ENCODE measurements at places on chromosomes 6 and 20.

DNA sequence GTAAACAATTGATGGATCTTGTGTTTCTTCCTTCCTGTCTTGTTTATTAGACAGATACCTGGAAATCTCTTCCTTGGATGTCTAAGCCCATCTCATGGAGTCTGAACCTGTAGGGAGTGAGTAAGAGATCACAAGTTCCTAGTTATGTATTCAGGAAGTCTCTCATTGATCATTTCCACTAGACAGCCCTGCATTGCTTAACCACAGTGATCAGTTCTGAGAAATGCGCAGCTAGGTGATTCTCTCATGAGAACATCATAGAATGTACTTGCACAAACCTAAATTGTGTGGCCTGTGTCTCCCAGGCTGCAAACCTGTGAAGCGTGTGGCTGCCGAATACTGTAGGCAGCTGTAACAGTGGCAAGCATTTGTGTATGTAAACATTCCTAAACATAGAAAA lies 39.1 kb downstream of the FAM120B start:
- no peak for DNase-seq

DNA sequence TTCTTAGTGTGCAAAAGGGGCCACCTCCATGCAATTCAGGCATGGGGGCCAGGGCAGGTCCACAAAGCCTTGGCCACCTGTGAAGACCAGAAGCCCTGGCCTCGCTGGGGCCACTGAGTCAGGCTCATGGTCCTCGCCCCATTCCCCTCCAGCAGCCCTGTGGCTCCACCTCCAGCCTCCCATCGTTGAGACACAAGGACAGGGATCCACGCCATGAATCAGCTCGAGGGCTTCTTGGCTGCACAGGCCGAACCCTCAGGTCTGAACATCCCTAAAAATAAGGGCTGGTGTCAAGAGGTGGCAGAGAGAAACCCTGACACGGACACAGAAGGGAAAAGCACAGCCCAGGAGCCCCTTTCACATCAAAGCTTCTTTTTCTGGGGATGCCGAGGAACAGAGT lies 68.6 kb upstream of the QKI start:
- no peak for DNase-seq

DNA sequence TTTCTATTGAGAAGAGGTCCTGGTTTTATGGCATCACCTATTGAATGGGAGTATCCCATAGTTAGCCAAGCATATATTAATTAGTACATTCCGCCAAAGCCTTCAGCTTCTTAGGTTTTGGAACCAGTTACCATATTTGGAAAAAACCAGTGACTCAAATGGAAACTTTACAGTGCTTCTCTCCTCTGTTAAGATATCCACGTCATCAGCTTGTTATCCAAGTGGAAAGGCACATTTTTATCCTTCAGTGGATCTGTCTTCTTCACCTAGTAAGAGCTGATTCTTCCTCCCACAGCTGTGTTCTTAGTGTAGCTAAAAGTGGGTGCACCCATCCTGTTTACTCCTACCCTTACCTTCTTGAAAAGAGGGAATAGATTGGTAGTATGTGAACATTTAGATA lies 34.5 kb downstream of the TPD52L1 start:
- DNase-seq: no peak

DNA sequence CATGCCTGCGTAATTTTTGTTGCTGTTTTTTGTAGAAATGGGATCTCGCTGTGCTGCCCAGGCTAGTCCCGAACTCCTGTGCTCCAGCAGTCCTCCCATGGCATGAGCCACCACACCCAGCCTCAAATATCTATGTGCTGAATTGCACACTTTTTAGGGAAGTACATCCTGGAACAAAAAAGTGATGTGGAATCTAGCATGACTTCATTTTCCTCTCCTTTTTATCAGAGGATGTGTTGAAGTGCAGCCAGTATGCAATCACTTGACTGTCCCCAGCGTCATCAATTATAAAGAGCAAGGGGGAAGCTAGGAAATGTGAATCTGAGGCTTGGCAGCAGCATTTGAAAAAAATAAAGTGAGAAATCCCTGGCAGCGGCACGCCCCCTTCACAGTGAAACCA lies 6.4 kb upstream of the EXOC2 start:
- DNase-seq: no peak

DNA sequence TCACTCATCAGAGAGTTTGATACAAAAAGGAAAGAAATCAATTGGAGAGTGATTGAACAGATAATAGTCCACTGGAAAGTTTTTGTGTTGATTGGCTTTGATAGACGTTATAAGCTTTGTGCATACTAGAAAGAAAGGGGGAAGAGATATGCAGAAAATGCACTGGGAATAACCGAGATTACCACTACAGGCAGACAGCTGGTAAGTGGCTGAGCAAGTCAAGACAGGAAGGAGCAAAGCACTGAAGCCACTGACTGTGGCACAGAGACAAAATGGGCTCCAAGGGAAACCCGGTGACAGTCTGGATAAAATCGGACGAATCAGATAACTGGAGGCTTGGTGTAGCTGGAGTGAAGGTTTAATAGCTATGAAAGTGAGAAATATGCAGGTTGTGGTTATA lies 209.0 kb downstream of the SIM1 start:
- DNase-seq: no peak

- DNase-seq: no peak
Measured at GRCh38 chr6:79079561-79080041, 1.5 kb upstream of the PHIP start.

- DNase-seq: no peak
Measured at GRCh38 chr6:149628875-149629510, 19.5 kb downstream of the KATNA1 start.

DNA sequence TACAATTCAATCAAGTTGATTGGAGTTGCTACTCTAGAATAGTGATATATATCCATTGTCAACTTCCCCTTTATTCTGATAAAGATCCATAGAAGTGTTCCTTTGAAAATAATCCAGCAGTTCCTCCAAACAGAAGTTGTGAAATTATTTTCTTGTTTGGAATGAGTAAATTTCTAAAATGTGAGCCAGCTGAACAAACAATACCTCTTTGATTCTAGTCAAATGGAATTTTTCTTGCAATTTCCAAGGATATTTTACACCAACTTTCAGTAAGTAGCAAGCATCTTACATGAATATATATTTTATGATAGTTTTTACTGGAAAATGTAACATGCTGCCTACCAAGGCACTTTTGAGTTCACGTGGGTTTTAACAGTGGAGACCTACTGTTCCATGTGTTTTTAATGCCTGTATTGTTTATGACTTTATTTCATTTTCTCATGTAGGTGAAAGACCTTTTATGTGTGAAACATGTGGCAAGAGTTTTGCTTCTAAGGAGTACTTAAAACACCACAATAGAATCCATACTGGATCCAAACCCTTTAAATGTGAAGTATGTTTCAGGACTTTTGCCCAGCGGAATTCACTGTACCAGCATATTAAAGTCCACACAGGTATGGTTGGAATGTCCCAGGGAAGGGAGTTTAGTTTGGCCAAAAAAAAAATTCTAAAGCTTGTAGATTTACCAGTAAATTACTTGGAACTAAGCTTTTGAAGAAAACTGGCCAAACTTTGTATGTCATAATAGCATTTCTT lies 6.5 kb downstream of the GZF1 start:
- no peak for DNase-seq

DNA sequence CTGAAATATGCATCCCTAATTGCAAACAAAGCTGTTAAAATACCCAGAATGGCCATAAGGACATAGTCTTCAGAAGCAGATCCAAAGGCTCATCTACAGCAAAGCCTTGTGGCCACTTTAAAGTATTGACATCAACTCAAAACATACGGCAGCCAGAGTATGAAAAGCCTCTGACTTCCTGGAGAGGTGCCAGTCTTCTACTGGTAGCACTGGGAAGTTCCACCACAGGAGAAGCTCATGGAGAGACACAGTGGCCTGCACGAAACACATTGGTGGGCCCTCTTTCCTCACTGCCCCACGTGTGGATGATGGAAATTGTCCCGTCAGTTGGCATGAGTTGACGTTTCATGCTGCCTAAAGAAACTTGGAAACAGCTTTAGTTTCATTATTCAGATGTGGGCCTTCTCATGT lies 202.6 kb upstream of the HEY2 start:
- peak; percentile 30 for DNase-seq

- DNase-seq: no peak
Measured at GRCh38 chr6:144335311-144335861, 50.3 kb downstream of the UTRN start.

GRCh38 chr6:41255638-41256246 lies 27.6 kb downstream of the TREML4 start:
- no peak for DNase-seq

DNA sequence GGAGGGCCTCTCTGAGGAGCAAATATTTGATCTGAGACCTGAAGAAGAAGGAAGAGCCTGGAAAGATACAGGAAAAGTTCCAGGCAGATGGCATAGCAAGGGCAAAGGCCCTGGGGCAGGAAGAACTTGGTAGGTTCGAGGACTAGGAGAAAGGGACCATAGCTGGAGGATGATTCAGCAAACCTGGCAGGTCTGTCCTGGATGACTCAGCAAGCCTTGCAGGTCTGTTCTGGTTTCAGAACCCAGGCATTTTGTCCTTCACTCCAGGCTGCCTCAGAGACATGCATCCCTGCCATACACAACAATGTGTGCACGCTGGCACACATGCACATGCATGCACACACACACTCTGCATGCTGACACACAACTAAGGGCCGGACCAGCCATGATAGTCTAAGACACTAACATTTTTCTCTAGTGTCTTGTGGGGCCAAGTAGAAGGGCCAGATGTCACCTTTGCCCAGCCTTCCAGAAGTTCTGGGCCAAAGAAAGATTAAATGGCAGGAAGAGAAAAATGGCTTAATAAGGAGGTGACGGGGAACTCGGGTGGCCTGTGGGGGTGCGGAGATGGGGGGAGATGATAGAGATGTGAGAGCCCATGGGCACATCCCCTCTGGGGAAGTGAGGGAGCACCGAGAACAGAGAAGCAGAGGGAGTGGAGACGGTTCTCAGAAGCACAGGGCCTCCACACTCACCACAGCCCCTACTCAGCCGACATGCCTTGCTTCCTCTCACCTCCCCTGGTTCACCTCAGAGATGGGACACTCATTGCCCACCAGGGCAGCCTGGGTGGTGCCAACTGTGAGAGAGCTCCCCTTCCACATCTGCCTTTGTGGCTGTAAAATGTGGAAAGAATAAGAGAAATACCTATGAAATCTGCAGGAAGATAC lies 15.4 kb upstream of the TRIB3 start:
- no peak for DNase-seq

DNA sequence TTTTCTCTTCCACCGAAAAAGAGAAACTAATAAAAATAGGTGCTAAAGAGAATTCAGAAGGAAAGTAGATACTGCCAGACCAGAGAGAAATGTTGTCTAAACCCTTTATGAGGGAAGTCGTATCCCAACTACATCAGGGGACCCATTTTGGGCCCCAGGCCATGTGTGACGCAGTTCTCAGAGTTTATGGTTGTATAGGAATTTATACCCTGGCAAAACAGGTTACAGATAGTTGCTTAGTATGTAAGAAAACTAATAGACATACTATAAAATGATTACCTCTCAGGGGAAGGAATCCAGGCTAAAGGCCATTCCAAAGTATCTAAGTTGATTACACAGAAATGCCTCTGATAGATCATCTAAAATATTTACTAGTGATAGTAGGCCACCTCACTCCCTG lies 28.6 kb upstream of the SLC52A3 start:
- DNase-seq: no peak

GRCh38 chr6:870096-870495 lies 177.2 kb upstream of the EXOC2 start:
- no peak for DNase-seq

DNA sequence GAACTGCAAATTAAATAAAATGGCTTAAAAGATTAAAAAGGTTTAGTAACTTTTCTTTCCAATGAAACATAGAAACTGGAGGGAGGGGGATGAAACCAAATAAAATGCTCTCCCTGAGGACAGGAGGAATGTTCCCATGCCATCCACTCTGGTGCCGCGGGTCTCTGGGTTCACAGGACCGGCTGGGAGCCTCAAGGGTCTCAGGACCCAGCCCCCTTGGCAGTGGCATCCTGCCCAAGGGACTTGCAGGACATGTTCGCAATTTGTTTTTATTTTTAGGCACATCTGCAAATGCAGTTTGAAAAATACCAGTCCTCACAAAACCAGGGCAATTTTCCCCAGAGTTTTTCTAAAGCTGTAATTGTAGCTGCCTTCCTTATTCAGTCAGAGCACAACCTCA lies 7.5 kb downstream of the BEND3 start:
- no peak for DNase-seq

DNA sequence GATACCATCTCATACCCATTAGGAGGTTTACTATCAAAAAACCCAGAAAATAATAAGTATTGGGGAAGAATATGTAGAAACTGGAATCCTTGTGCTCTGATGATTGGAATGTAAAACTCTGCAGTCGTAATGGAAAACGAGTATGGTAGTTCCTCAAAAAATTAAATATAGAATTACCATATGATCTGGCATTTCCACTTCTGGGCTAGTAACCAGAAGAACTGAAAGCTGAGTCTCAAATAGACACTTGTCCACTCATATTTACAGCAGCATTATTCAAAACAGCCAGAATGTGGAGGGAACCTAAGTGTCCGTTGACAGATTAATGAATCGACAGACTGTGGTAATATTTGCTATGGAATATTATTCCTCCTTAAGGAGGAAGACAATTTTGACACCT lies 44.3 kb downstream of the FOXC1 start:
- no peak for DNase-seq

- no peak for DNase-seq
Measured at GRCh38 chr6:126118936-126119335, 132.6 kb downstream of the TRMT11 start.

DNA sequence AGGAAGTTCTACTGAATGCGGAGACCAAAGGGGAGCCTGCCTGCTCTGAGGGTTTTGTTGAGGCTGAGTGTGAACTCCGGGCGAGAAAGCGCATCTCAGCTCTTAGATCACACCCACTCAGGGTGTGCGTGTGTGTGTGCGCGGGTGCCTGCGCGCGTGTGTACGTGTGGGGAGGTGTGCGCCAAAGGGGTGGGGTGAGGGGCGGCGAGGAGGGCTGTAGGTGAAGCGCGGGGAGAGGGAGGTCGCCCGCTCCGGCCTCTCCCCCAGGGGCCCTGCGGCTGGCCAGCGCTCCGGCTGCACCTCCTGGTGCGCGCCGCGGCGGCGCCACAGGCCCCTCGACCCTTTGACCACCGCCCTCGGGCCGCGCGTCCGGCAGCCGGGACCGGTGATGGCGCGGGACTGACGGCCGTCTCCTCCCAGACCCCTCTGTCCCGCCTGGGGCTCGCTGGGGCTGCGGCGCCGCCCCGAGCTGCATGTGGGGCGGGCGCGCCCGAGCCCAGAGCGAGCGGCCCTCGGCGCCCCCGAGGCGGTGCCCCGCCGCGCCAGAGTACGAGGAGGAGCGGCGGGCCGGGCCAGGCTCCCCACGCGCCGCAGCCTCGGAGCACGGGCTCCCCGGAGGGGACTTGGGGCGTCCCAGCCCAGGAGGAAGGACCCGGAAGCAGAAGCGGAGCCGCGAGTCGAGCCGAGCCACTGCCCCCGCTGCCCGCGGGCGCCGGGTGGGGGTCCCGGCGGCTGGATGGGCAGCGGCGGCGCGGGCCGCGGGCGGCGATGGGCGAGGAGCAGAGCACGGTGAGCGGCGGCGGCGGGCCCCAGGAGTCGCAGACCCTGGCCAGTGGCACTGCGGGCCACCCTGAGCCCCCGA lies at the start of gene RNF217:
Gene RNF217, plus strand, starts transcription at position 661 of the 862 bp plus-strand sequence. Its CDS starts 108 bp downstream, at position 769.
- no peak for DNase-seq

GRCh38 chr20:56875052-56875659 lies 246.1 kb downstream of the TFAP2C start:
- DNase-seq: no peak

GRCh38 chr6:4512051-4512471 lies 264.1 kb upstream of the CDYL start:
- DNase-seq: no peak

Data from DMS 273 treated with DMSO at 0.1 percent for 48 hours (cell line).